ENCODE measurements at places on chromosomes 7 and 10.

DNA sequence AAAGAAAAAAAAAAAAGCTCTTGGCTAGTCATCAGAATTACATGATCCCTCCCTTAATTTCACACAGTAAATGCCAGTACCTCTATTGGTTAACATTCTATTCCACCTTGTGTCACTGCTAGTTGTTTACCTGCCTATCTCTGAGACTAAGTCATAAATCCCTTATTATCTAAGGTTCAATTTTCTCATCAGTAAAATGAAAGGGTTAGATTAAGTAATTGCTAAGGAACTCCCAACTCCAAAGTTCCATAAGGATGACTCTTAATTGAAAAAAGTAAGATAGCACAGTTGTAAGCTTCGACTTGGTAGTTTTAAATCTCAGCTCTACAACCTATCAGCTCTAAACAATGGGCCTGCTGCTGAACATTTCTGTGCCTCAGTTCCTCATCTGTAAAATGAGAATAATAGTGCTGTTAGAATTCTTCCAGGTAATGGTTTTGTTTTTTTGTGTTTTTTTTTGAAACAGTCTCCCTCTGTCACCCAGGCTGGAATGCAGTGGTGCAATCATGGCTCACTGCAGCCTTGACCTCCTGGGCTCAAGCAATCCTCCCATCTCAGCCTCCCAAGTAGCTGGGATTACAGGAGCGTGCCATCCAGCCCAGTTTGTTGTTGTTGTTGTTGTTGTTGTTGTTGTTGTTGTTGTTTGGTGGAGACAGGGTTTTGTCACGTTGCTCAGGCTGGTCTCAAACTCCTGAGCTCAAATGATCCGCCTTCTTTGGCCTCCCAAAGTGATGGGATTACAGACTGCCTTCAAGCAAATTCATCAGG is 35.6 kb downstream of the SRPK2 start:
- DNase-seq, result no peak

GRCh38 chr10:19096501-19097073 is 48.0 kb downstream of the MALRD1 start:
- DNase-seq, result no peak

DNA sequence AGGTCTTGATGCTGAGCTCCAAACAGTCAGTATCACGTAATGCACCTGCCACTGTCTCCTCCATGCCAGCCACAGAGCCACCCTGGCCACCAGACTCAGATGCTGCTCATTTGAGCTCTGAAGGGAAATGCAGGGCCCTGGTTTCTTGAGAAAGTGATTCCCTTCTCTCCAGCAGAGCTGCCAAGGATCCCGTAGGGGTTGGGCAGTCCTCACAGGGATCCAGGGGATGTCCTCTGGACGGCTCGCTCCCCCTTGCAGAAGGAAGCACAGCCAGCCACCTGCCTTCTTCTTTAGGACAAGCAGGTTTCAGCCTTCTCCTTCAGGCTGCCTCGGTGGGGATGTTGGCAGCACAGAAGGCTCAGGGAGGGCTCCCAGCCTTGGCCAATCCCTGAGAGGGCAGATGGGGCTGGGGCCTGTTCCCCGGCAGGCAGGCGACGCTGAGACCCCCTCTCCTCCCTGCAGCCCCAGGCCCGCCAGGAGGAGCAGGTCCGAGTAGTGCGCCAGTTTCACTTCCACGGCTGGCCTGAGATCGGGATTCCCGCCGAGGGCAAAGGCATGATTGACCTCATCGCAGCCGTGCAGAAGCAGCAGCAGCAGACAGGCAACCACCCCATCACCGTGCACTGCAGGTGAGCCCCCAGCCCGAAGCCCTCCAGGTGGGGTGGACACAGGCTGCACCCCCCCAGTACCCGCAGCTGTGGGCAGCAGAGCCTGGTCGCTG is 48.9 kb downstream of the MKI67 start:
- no peak for DNase-seq

GRCh38 chr10:133442967-133443924 is 10.5 kb upstream of the SCART1 start:
- DNase-seq, result no peak

GRCh38 chr7:29255199-29255878 is 60.8 kb downstream of the CHN2 start:
- DNase-seq, result no peak

DNA sequence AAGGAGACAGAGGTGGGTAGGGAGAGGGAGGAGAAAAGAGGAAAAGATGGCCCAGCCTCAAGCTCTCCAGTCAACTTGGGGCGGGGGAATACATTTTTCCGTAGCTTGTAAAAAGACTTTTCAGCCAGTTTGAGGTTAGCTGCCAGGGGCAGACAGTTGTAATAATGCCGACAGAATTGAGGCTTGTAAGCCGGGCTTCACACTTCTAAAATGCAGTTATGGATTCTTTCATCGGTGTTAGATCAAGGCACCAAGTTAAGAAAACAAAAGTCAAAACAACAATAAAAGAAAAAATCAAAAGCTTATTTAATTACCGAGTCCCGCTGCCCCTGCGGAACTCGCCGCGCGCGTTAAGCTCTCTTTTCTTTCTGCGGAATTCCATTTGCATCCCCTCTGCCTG is 448 bp upstream of the EVX1 start:
- DNase-seq, result no peak

GRCh38 chr7:1981201-1981877 is 251.4 kb downstream of the MAD1L1 start:
- DNase-seq, result no peak

GRCh38 chr7:80632139-80632538 is 6.3 kb upstream of the CD36 start:
- no peak for DNase-seq

DNA sequence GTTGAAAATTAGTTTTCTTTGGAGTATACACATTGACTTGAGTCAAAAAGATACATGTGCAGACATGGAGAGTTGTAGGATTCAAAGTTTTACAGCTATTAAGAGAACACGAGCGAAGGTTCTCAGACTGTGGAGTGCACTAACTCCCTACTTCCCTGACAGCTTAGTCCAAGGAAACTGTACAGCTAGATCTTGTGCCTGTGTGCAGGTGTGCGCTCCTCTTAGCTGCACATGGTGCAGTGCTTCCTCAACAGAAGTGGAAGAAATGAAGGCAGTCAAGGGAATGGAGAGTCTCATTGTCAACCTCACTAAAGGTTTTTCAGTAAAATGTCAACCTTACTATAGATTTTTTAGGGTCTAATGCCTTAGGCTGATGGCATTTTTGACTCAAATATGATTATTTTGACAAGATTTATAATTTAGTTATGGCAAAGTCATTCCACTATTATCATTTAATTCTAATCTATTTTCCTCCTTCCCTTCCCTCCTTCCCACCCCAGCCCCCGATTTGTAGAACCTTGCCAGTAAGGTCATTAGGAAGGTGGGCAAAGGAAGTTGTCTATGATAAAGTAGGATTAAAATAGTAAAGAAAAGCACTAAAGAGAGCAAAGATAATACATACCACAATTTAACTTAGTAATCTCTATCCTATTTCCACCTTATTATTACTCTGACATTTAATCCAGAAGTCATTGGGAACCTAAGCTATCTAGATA is 13.6 kb downstream of the PDK4 start:
- DNase-seq, result no peak

DNA sequence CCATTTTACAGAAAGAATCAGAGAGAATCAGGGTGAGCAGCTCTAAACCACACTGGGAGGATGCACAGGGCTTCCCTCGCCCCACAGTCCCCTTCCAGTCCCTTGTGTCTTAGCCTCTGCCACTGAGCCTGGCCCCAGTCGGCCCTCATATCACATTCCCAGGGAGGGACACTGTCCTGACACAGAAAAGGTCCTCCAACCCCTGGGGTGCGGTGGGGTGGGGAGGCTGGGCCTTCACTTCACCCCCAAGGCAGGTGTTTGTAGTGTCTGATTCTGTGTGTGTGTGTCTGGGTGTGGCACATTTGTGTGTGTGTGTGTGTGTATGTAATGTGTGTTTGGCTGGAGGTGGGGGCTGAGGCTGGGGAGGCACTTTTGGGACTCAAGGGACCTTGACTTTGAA is 1.8 kb upstream of the KCP start:
- no peak for DNase-seq

DNA sequence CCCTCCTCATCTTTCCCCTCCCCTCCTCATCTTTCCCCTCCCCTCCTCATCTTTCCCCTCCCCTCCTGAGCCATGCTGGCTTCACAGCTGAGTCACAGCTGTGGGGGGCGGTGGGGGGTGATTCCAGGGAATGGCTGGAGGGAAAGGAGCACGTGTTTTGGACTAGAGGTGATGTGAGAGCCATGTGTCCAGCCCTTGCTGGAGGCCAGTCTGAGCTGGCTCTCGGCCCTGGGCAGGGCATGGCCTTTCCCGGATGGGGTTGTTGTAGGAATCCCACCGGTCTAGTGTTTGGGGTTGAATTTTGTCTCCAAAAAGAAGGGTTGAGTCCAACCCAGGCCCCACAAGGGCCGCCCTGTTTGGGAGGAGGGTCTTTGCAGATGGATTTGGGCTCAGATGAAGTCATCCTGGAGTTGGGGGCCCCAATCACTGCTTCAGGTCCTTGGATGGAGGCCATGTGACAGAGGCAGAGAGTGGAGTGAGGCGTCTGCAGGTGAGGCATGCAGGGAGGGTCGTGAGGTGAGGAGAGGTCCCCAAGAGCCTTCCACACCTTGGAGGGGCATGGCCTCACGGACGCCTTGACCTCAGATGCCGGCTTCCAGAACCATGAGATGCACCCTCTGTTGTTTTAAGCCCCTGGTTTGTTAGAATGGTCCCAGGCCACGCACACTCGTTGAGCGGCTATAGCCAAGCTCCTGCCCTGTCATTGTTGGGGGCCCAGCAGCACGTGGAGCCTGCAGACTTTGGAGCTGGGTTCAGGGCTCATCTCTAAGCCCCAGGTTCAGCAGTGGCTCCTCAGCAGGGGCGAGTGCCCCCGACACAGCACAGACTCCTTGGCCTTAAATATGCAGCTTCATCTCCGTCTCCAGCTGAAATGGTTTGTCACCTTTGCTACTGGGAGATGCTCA is 101.6 kb downstream of the DNAJB6 start:
- no peak for DNase-seq

- DNase-seq, result no peak
Observed at GRCh38 chr10:109358325-109358724, 565.0 kb downstream of the XPNPEP1 start.

- no peak for DNase-seq
Observed at GRCh38 chr7:138338361-138338760, 121.7 kb upstream of the TRIM24 start.

- DNase-seq, result no peak
Observed at GRCh38 chr10:63563623-63564022, 42.4 kb downstream of the REEP3 start.

DNA sequence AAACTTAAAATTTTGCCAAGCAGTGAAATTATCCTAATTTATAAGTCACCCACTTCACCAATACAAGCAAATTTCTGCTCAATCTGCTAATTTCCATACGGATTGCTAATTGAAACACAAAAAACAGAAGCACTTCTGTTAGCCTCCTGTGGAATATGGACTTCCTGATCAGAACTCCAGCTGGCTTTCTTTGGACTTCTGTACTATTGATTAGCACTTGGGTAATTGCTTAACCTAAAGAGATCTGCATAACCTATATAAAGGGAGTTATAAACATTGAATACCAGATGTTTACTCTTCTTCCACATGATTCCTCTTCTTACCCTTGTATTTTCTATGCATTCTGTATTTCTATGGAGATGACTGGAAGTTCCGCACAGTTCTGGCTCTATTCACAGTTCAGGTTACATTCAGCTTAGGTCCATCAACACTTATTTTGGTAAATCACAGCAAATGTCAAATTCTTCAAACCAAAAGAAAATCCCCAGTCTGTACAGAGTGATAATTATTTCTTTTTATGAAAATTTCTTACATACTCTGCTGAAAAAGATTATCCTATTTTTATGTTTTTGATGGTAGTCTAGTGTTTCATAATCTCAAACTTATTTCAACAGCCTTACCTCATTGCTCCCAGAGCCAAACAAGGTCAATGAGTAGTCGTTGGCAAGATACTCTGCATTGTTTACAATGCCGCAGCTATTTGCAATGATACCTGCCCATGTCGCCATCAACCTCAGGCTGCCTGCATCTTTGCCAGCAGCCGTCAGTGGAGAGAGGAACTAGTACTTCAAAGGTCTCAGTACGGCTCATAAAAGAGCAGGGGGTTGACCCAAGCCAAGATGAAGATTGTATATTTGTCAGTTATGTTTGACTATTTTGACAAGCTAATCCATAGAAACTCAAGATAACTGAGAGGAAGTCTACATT is 225.6 kb downstream of the AHR start:
- DNase-seq, result no peak

- no peak for DNase-seq
Observed at GRCh38 chr7:155790666-155791065, 21.6 kb downstream of the SHH start.

DNA sequence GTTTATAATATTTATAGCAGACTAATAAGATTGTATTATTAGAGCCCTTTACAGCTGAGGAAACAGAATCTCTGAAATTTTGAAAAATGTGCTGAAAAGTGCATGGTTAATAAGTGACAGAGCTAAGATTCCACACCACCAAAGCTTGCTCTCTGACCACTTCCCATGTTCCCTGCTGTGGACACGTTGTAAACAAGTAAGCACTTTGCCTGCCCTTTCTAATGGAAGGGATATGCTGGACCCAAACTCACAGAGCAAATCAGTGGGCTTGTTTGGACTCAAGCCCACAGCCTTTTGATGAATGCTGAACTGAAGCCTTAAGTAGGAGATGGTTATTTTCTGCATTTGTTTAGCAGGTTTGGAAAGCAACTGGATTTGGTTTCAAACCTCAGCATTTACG is 214.0 kb upstream of the TMEM72 start:
- no peak for DNase-seq

GRCh38 chr10:79045566-79046175 is 23.1 kb upstream of the ZMIZ1 start:
- DNase-seq, result no peak

GRCh38 chr7:2403014-2403717 is at the start of gene CHST12:
Gene CHST12, plus strand, starts transcription at chr7:2403611. Its CDS starts 29,029 bp downstream, at chr7:2432640.
- DNase-seq, result peak; percentile 82

- no peak for DNase-seq
Observed at GRCh38 chr7:149599636-149600206, 102.1 kb upstream of the ZNF746 start.

DNA sequence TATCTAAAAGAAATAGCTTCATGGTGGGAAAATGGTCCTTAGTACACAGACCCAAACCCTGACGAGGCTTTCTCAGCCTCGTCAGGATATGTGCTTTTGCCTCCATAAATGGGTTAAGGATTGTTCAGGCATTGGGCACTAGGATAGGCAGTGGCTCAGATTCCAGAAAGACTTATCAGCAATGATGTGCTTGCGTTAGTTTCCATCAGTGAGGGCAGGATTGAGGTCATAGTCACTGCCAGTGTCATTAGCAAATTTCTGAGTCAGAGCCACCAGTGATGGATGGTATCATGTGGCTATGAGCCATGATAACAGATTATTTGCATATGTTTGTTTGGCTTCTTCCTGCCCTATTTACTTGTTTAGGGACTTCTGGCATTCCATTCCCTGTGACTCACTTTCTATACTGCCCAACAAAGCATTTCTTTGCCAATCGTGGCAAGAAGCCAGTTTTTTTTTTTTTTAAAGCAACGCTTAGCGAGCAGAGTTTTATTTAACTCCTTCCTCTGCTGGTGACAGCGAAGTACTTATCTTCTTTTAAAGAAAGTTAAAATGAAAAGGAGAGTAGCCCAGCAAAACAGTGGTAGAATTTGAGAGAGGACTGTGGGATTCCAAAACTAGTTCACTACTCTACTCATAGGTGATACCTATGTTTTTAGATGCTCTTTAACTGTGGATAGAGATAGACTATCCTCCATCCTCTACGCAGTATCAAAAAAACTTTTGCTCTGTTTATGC is 44.4 kb downstream of the MYPN start:
- no peak for DNase-seq

Measured in stimulated activated CD4-positive, alpha-beta T cell treated with anti-CD3 and anti-CD28 coated beads, TNF-alpha, amount 100 ng/mL, for 24 hours (primary cell).